ENCODE measurements at places on chromosomes 11 and 22.

DNA sequence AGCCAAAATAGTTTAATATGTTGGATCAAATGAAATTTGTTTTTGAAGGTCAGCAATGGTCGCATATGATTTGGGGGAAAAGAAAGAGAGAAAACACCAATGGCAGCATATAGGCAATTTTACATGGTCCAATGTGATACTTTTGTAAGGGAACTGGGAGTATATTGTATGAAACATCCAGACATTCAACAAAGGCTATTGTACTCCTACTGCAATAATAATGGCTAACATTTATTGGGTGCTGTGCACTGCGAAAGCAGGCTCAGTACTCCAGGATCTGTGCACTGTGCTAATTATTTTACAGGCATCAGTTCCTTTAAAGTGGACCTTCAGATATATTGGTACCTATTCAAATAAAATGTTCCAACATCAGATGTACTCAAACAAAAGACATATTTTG, 5.9 kb upstream of the OR10V1 start:
- DNase-seq, result no peak

DNA sequence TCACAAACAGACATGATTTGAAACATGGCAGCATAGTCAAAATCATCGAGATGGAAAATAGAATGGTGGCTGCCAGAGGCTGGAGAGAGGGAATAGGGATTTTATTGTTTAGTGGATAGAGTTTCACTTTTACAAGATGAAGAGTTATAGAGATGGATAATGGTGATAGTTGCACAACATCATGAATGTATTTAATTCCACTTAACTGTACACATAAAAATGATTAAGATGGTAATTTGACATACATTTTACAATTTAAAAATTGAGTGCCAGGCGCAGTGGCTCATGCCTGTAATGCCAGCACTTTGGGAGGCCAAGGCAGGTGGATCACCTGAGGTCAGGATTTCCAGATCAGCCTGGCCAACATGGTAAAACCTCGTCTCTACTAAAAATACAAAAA, 21.2 kb downstream of the TTC28 start:
- no peak for DNase-seq

DNA sequence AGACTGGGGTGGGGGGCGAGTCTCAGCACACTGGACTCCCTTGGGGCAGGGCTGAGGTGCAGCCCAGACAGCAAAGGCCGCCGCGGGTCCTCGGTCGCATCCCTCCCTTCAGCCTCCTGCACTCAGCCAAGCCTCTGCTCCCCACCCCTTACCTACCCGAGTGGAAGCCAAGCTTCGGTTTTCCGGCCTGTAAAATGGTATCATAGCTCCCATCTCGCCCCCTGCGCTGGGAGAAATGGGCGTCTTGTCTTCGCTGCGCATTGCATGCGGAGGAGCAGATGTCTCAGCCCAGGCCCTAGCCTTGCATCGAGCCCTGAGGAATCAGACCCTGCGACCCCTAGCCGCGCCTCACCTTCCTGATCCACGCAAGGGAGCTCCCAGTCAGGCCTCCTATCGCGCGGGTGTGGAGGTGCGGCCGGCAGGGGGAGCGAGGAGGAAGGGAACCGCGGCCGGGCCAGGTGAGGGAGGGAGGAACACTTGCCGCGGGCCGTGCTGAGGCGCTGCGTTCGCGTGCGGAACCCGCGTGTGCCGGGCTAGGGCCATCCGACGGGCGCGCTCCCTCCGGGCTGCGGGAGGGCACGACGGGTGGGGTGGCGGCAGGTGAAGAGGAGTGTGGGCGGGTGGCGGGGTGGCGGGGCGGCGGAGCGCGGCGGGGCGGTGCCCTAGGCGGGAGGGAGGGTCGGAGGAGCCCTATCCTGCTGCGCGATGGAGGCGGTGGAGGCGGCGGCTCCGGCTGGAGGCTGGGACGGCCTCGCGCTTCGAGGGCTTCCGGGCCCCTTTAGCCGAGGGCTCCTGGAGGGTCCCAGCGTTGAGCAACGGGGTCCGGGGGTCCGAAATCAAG, 4.1 kb upstream of the TBX1 start:
- DNase-seq, result no peak

- DNase-seq, result no peak
Observed at GRCh38 chr22:39958949-39959639, 1.1 kb upstream of the TMA7B start.

DNA sequence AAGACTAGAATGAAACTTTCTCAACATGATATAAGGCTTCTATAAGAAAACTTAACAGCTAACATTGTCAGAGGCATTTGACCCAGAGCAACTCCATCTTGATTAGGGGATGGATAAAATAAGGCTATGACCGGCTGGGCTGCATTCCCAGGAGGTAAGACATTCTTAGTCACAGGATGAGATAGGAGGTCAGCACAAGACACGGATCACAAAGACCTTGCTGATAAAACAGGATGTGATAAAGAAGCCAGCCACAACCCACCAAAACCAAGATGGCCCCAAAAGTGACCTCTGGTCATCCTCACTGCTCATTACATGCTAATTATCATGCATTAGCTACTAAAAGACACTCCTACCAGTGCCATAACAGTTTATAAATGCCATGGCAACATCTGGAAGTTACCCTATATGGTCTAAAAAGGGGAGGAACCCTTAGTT, 135.2 kb downstream of the TTC28 start:
- DNase-seq, result no peak

DNA sequence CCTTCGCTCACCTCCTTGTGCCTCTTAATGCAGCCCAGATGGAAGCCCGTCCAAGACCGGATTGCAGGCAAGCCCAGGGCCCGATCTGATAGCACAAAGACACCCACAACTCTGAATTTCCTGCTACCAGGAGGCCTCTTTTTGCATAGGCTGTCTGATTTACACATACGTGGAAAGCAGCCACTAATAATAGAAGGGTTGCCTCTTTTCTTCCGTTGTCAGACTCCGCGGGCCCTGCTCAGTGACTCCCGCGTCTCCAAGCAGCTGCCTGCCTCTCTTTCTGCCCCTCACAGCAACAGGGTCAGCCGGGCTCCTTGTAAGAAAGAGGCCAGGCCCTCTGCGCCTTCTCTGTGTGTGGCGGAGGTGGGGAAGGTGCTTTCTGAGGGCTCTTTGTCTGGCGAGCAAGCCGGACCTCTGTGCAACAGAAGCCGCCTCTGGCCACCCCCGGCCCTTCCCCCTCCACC, 26.7 kb downstream of the FLI1 start:
- no peak for DNase-seq

- no peak for DNase-seq
Observed at GRCh38 chr11:92569726-92570125, 345.1 kb downstream of the FAT3 start.

- DNase-seq, result no peak
Observed at GRCh38 chr11:2582351-2582945, 117.3 kb downstream of the KCNQ1OT1 start.

DNA sequence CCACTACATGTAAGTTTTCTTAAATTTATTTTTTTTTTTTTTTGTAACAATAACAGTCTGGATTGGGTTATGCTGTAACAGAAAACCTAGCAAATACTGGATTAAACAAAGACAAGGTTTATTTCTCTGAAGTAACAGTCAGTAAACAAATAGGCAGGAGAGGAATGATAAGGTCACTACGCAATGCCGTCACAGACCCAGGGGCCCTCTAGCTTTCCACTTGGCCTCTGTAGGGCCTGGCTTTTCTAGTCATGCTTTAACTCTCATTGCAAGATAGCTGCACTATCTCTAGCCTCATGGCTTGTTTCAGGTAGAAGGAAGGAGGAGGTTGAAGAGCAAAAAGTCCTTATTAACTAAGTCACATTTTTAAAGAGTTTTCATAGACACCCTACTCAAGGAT, 6.5 kb downstream of the OR10A6 start:
- DNase-seq, result no peak

GRCh38 chr11:126704096-126704495, 296.5 kb downstream of the KIRREL3 start:
- DNase-seq, result no peak

DNA sequence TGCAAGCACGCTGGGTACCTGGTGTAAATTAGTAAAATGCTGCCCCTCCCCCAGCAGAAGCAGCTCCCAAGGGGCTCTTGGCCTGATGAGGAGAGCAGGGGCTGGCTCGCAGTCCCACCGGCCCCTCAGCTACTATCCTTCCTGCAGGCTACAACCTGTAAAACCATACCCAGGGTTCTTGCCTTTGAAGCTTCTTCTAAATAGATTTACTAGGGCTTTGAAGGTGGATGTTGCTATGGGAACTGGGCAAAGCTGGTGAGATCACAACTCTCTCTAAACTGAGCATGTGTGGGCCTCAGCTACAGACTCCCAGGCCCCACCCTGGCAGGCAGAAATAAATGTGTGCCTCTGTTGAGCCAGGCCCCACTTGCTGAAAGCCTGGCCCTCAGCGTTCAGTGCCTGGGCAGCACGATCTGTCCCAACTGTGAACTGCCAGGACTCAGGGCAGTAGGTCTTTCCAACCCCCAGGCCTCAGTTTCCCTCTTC, 18.5 kb downstream of the CD5 start:
- DNase-seq, result no peak

- no peak for DNase-seq
Observed at GRCh38 chr11:123334925-123335324, 95.1 kb upstream of the GRAMD1B start.

- no peak for DNase-seq
Observed at GRCh38 chr11:60918251-60918938, 4.4 kb downstream of the TMEM109 start.

GRCh38 chr11:30990625-30991296, 378.8 kb downstream of the DCDC1 start:
- peak; percentile 12 for DNase-seq

DNA sequence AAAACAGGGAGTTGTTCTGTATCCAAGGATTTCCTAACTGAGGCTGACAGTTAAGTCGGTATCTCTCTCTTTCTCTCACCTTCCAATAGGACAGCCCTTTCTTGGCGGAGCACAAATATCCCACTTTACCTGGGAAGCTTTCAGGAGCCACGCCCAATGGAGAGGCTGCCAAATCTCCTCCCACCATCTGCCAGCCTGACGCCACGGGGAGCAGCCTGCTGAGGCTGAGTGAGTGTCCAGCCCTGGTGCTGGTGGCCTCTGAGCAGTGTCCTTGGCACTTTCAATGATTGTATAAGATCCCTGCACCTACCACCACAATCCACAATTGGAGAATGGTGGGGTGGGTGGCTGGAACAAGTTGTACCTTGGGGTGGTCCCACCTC, 33.7 kb downstream of the CYB5R2 start:
- no peak for DNase-seq

DNA sequence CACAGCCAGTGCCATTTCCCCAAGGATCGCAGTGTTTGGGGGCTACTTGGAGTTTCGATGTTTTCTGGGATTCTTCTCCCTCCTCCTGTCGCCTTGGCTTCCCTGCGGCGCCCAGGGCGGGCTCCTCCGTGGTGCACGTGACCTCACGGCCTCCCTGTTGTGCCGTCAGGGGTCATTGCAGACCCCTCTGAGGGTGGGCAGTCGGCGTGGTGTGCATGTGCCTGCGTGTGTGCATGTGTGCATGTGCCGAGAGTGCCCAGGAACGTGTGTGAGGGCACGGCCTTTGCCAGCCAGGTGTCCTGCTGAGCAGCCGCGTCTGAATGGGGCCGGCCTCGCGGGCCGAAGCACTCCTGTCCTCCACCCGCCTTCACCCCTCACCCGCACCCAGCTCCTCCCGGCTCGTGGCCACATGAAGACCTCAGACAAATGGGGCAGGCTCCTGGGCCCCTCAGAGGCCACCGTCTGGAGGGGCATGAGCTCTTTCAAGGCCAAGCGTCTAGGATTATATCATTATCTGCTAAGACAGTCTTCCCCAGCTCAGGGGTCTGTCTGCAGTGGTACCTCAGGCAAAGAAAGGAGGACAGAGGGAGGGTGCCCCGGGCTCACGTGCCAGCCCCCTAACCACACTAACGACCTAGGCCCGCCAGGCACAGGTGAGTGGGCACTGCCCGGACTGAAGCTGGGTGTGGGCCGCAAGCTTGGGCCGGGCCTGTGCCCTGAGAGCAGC, 9.4 kb upstream of the MRPL23 start:
- DNase-seq, result no peak

DNA sequence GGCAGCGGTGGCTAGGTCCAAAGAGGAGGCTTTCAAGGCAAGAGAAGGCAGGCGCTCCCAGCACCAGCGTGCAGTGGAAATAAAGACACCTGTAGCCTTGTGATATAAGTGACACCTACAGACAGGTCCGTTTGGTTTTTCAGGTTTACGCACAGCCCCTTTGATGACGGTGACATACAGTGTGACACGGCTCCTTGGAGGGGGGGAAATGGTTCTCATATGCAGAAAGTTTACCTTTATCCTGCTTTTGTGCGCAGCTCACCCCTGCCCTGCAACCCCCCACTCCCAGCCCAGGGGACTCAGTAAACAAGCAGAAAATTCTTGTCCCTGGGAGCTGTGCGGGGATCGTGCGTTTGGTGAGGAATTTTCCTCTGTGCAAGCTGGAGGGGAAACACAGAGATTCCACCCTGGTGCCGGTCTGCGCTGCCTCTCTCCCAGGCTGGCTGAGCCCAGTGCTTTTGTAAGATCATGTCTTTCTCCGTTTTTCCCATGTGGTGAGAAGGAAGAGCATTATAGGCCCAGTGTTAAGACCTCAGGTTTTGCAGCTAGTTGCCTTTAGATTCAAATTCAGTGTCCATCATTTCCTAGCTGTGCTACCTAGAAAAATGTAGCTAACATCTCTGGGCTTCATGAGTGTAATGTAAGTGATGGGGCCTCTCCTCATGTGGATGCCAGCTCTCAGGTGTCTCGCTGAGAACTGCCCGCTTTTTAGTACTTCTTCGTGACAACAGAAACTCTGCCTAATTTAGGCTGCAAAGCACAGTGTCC, at the start of gene ELF5:
TSS of gene ELF5 (minus strand) at position 113 of the 768 bp plus-strand sequence. CDS start 8,045 bp downstream, outside the sequence.
- no peak for DNase-seq

DNA sequence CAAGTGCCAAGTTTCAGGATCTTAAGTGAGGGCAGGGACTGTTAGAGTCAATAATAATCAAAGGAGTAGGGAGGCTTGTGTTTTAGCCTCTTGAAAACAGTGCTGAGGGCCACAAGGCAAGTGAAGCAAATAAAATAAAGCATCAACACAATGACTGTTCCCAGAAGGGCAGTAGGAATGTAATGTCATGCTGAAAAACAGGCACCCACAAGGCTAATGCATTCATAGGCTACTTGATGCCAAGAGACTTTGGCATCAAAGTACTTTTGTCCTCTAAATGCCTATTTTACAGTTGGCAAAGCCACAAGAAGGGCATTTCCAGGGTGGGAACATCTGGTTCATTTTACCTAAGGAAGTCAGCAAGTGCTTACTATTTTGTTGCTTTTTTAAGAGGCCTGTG, 22.9 kb downstream of the RAB39A start:
- DNase-seq, result no peak

GRCh38 chr11:44624761-44625221, 59.3 kb downstream of the CD82 start:
- no peak for DNase-seq

DNA sequence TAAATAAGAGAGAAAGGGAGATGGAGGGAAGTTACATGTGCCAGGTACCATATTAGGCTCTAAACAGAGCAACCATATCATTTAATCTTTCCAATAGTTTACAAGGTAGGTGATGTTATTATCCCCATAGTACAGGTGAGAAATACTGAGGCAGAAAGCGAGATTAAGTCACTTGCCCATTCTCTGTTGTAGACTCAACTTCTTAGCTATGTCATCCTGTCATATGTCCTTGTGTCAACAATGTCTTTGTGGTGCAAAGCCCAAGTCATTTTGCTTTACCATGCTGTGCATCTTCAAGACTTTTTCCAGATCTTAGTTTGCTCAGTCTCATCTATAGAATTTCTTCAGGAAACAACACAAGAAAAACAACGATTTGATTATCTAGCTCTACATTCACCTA, 205.0 kb upstream of the E2F8 start:
- DNase-seq, result no peak
